AG09319 (cell line): ENCODE measurements at places on chromosomes 7 and 10.

- DNase-seq, result no peak
These were observed 83.1 kb upstream of the AGBL3 start for GRCh38 chr7:134903073-134903790.

GRCh38 chr10:100894033-100894432, 18.7 kb upstream of the SLF2 start:
- DNase-seq, result no peak

GRCh38 chr7:36315309-36315944, 74.2 kb upstream of the ANLN start:
- no peak for DNase-seq

- DNase-seq, result peak; percentile 96
These were observed 304.0 kb downstream of the ZEB1 start for GRCh38 chr10:31622978-31623377.

DNA sequence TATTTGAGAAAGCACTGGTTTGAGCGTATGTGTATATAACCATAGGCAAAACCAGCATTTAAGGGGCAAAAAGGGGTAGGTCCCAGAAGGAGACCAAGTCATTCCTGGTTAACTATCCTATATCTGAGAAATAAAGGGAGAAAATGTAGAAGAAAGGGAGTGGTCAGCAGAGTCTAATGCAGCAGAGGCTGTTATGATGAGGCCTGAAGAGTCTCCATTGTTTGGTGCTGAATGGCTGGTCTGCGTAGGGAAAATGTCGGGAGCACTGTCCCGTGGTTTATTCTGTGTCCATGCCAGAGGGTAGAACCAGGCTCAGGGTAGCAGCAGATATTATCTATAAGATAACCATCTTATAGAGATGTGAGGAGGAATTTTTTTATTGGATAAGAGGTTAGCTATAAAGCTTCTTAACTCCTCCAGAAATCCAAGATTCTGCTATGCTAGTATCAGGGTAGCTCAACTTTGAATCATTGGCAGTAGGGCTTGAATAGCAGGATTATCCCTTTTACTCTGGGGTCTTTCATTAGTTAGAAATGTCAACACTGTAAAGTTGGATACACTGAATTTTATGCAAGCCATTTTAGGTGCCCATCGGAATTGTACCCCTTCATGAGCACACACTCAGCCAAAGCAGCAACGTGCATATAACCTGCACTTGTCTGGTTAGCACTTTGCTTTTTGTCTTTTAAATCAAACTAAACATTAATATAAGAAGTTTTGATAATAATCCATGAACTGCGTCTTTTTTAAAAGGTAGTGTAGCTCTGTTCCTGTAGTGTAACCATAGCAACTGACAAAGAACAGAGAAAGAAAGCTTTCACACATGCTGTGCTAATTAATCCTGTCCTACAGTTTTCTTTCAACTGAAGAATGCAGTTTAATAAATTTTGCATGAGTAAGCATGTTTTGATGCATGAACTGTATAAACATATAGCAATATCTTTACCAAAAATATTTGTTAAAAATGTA, 312.0 kb upstream of the FZD1 start:
- no peak for DNase-seq

DNA sequence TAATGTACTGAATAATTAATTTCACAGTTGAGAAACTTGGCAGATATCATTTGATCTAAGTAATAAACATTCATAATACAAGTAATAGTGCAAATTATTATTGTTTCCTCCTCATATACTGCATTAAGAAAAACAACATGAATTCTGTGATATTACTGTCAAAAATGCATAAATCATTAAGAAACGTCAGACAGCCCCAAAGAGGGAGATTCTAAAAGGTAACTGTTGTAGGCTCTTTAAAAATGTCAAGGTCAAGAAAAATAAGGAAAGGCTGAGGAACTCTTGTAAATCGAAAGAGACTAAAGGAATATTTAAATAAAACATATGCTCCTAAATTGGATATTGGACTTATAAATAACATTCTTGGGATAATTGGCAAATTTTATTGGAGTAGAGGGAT, 67.9 kb downstream of the CABCOCO1 start:
- no peak for DNase-seq

GRCh38 chr7:99244939-99245338, 27.7 kb upstream of the MYH16 start:
- DNase-seq, result no peak

- DNase-seq, result no peak
These were observed 25.9 kb downstream of the HSPB1 start for GRCh38 chr7:76328389-76328788.

GRCh38 chr7:90838799-90839198, 242.7 kb downstream of the CDK14 start:
- no peak for DNase-seq

DNA sequence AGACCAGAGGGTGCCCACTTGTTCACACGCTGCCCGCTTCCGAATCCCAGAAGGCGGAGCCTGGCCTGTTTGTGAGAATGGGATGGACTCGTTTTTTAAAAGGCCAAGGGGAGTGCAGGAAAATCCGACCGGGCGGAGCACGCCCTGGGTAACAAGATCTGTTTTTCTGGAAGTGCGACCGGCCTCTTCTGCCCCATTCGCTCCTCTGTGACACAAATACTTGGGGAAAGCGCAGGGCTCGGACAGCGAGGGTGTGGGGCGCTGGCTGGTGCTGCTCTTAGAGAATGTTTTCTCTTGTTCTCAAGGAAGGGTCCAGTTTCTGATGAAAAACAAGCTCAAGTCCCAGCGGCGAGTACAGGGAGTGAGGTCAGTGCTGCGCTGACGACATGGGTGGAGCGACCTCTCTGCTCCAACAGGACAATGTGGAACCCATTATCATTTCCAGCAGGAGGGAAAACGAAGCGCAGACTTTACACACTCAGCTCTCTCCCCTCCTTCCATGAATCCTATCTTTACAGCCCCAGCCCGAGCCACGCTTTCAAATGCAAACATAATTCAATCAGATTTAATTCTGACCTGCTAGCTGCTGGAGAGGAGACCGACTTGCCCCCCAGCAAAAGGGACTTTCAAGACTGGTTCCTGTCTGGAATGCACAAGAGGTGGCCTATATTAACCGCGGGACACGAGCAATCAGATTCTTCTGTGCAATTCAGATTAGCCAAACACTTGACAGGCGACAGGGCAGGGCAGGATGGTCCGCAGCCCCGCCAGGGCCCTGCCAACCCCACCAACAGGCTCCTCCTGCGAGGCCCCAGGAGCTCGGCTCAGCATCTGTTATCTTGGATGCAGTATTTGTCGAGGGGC, 1.1 kb downstream of the RADIL start:
- peak; percentile 80 for DNase-seq

GRCh38 chr10:11140963-11141362, 123.3 kb downstream of the CELF2 start:
- DNase-seq, result no peak

DNA sequence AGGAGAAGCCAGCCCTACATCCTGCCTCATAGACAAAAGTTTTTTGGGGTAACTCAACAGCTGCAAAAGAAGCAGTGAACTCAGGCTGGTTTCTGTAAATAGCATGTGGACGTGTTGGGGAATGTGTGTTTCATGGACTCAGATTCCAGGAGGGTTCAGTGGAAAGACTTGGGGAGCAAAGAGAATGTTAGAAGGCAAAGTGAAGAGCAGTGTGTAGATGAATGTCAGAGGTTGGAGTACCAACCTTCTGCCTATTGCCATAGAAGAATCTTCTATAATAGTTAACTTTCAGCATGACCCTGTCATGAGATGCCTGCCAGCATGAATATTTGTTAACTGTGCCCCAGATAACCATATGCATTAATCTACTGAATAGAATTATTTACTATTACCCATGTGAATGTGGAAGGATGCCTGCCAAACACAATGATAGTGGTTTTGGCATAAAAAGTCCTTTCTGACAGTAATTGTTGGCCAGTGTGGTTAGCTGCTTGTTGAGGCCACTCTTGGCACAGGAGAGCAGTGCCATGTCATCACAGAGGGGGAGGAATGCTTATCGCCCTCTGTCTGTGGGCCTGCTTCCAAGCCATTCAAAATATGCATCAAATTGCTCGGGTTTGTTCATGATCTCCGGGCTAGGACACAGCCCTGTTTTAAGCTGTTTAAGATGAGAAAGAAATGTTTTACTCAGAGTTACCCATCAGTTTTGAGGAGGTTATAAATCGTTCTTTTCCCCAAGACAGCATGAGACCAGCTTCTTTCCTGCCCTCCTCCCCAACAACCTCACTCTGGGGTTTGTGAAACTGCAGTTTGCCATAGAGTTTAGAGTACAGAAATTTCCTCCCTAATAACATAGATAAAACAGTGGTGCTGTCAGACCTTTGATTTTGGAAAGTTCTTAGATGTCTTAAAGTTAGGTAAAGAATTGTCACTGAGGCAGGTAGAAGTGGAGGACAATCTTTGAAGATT, 165.3 kb downstream of the WNT2 start:
- peak; percentile 77 for DNase-seq

- no peak for DNase-seq
These were observed 357.7 kb downstream of the FGFR2 start for GRCh38 chr10:121240556-121240955.

- DNase-seq, result no peak
These were observed 3.1 kb upstream of the TMEM26 start for GRCh38 chr10:61456095-61456789.

GRCh38 chr7:141455723-141456122, 95.5 kb upstream of the AGK start:
- DNase-seq, result no peak

- no peak for DNase-seq
These were observed 287.3 kb downstream of the SDK1 start for GRCh38 chr7:3588341-3588740.

GRCh38 chr10:129841590-129841989, 122.5 kb downstream of the EBF3 start:
- DNase-seq, result no peak

- peak; percentile 45 for DNase-seq
These were observed at the start of gene HELLS for GRCh38 chr10:94545391-94546048. Gene HELLS, plus strand, starts transcription at chr10:94545788. Its CDS starts 134 bp downstream, at chr10:94545922.

DNA sequence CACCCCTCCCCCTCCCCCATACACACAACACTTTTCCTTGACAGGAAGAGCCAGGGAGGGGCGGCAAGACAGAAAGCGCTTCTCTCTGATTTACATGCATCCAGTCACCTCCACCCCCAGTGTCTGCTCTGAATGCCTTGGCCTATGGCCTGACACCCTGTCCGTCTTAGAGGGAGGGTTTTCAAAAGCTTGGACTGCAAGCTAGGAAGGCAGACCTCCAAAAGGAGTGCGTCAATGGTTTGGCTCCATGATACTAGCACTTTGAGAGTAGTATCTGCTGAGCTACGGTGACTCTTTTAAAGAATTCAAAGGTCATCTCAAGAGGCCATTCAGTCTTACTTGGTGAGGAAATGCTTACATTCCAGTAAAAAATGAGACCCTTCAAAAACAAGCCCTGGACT, 20.3 kb upstream of the PAX2 start:
- DNase-seq, result no peak

DNA sequence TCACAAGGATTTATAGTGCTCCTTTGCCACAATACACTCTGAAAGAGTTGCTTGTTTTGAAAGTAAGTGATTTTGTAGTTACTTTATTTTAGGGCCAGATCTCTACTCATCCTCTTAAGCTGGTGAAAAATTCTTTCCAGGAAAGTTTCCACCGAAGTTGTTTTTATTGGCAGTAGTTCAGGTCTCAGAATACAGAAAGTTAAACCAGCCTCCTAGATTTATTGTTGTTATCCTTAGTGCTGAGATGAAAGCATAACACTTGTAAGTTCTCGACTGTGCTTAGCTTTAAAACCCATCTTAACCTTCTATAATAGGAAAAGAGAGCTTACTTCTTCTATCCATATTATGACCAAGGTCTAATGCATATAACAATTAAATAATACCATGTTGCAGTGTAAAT, 5.5 kb downstream of the AP3M1 start:
- peak; percentile 43 for DNase-seq

- no peak for DNase-seq
These were observed 158.8 kb downstream of the NXPH1 start for GRCh38 chr7:8592167-8592566.

- peak; percentile 73 for DNase-seq
These were observed 100.2 kb downstream of the AGMO start for GRCh38 chr7:15461576-15461975.

- DNase-seq, result peak; percentile 72
These were observed 63.7 kb downstream of the ZNRF2 start for GRCh38 chr7:30348083-30348560.

DNA sequence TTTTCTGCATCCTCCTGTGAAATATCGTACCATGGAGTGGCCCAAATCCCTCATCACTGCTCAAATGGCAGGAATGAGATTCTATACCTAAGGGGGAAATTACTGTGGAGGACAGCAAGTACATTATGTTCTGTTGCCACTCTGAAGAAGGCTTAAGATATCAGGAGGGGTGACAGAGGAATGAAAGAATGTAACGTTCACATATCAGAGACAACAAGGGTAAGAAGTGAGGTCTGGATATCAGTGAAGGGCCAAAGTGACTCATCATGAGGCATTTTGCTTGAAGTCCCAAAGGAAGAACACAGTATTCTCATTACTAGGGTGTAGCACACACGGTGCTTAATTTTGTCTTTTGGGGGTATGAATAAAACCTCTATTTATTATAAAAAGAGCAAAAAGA, 71.5 kb upstream of the SLC13A1 start:
- DNase-seq, result no peak

- DNase-seq, result peak; percentile 22
These were observed 45.6 kb upstream of the SUN1 start for GRCh38 chr7:786472-787255.

DNA sequence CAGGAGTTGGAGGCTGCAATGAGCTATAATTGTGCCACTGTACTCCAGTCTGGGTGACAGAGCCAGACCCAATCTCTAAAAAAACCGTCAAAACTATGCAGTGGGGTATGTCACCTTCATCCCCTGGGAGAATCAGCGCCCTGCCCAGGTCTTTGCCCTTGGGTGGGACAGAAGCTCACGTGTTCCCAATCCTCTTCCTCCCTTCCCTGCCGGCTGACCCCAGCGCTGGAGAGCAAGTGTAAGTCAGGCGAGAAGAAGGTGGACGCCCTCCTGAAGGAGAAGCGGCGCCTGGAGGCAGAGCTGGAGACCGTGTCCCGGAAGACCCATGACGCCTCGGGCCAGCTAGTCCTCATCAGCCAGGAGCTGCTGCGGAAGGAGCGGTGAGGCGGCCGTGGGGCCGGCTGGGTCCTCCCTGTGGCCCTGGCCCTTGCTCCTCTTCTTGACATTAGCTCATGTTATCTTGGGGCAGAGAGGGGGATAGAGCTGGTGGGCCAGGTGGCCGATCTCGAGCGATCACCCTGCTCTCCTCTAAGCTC, 64.8 kb upstream of the GTF2IRD1 start:
- no peak for DNase-seq
